ENCODE measurements at places on chromosomes 4 and X. TPM values are rescaled to one million over a fixed set of nuclear protein-coding genes. Genes with fewer than 3 reads are reported as not detected.

DNA sequence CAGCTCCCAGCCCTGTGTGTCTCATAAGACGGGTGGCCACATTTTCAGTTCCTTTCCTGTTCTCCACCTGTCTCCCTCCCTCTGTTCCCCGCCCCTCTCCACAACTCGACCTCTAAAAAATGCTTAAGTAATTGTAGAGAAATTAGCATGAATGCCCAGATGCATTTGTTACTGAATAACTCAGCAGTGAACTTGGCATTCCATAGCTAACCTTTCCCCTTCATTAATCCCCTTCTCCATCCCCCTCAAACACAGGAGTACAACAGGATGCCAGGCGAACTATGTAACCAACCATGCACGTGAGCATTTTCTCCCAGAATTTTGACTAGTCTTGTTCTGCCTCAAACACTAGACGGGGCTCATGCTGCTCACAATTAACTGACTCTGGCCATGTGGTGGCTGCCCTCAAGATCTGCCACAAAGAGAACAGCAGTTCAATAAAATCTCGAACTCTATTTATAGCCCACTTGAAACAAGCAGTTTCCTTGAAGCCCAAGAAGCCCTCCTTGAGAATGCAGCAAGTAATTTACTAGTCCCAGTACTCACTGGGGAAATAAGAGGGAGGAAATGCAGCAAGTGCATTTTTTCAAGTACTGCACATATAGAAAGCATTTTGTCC is 351.2 kb downstream of the ARHGAP24 start:
- peak; percentile 50 for DNase-seq

- no peak for DNase-seq
Measured at GRCh38 chr4:1172971-1173757, 781 bp upstream of the SPON2 start.

DNA sequence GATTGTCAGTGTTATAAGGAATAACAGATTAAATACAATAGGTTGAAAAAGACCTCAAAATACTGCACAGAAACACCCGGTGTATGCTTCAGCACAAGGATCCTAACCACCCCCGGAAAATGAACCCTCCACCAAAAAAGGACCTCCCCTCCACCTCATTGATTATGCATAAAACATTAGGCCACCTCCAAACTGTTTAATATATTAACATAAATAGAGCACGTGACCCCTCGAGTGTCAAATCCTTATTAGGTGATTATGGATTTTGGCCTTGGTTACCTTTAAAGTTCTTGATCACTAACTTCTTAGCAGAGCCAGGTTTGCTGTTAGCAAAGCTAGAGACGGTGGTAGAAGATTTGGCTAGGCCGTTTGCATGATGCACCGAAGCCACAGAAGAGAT is 958 bp downstream of the CUL4B start:
- DNase-seq = no peak

Gene FRMD7
- total RNA-seq = not detected

GRCh38 chr4:139719381-139720101 is 53.9 kb downstream of the MGST2 start:
- no peak for DNase-seq

Gene GYPE
- not detected for total RNA-seq

DNA sequence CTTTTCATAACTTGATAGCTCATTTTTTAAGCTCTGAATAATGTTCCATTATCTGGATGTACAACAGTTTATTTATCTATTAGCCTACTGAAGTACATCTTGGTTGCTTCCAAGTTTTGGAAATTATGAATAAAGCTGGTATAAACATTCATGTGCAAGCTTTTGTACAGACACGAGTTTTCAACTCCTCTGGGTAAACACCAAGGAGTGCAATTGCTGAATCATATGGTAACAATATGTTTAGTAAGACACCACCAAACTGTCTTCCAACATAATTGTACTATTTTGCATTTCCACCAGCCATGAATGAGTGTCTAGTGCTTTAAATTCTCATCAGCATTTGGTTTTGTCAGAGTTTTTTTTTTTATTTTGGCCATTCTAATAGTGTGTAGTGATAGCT is 266.7 kb upstream of the ATOH1 start:
- no peak for DNase-seq

Gene TMEM144
- not detected for total RNA-seq

Gene DTHD1
- total RNA-seq = not detected

DNA sequence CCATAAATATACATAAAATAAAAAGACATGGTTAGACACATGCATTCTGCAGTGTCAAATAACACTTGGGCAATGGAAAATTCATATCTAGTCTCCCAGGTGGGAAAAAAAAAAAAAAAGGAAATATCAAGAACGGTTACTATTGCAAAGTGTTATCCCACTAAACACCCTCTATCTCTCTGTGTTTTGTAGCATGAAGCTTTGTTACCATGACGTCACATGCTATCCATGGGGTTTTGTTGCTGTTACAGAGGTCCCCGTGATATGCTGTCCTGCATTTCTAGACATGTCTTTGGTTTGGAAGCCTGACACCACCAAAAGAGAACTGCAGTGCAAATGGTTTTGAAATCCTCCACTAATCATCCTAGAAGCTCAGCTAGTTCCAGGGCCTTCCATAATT is 50.7 kb upstream of the TLR3 start:
- no peak for DNase-seq

DNA sequence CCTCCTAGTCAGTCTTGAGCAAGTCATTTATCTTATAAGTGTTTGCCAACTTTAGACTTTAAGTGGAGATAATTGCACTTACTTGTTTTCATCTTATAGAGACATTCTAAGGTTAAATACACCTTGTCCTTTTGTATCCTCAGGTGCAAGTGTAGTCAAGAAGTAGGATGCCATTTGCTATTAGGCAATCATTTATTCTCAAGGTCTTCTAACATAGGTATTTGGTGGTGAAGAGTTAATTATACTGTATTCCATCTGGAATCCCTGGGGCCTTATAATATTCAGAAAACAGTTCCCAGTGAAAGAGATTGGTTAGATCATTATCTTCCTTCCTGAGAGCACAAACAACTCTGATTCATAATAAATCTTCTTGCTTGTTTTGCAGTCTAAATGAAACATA is 23.7 kb downstream of the SULT1E1 start:
- DNase-seq = no peak

DNA sequence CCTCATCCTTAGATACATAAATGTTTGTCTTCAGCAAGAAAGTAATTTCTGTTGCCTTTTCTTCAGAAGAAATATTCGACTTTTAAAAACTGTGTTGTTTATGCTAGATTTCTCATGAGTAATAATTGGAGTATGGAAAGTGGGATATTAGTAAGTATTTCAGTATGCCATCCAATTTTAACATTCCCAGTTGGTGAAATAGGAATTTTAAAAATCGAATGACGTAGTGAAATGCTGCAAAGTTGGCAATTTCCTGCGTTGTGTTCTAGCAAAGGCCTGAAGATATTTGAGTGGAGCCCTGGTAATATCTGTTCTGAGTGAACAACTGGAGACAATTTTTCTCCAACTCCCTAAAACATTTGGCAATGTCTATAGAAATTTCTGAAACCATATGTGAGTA is 190.1 kb downstream of the ZNF330 start:
- DNase-seq = no peak

GRCh38 chr4:25859429-25860148 is 3.2 kb downstream of the SEL1L3 start:
- no peak for DNase-seq

Gene USP11
- total RNA-seq = 23.8 TPM

- DNase-seq = no peak
Measured at GRCh38 chr4:8516061-8516573, 64.1 kb upstream of the GPR78 start.

GRCh38 chr4:186920483-186920882 is 196.8 kb upstream of the FAT1 start:
- no peak for DNase-seq

Gene TMPRSS11D
- not detected for total RNA-seq

Gene SLC16A2
- total RNA-seq = 0.89 TPM

Gene GAGE12F
- not detected for total RNA-seq

Data from stomach (tissue), 19 donors.